Stimulated activated effector memory CD8-positive, alpha-beta T cell treated with anti-CD3 and anti-CD28 coated beads, Interleukin-12 subunit alpha, Interleukin-12 subunit beta, amount 100 ng/mL, for 72 hours (primary cell): ENCODE measurements at places on chromosomes 2 and 18.

DNA sequence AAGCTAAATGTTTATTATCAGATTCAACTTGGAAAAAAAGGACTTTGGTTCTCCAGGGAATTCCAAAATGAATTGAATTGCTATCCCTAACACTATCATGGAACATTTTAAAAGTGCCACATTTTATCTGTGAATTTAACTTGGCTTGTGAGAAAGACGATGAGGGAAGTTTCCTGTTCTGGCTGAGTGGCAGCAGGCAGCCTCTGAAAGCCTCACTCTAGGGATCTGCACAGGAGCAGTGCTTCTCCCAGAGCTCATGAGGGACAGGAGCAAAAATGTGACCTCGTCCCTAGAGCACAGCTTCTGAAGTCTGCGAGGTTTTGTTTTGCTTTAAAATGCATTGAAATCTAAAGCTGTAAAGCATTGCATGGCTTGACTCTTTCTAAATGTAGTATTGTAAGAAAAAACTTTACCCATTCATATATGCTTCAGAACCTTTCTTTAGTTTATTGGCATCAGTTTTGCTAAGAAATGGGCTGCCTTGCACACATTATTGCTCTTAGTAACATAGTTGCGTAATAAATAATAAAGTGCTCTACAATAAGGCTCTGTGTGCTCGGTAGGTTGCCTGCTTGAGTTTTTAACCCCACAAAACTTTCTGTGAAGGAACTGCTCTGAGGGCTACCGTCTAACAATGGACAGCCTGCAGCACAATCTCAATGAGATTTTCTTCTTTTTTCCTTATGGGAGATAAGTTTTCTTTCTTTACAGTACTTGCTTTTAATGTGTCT, 136.2 kb upstream of the CDCA7 start:
- no peak for DNase-seq

DNA sequence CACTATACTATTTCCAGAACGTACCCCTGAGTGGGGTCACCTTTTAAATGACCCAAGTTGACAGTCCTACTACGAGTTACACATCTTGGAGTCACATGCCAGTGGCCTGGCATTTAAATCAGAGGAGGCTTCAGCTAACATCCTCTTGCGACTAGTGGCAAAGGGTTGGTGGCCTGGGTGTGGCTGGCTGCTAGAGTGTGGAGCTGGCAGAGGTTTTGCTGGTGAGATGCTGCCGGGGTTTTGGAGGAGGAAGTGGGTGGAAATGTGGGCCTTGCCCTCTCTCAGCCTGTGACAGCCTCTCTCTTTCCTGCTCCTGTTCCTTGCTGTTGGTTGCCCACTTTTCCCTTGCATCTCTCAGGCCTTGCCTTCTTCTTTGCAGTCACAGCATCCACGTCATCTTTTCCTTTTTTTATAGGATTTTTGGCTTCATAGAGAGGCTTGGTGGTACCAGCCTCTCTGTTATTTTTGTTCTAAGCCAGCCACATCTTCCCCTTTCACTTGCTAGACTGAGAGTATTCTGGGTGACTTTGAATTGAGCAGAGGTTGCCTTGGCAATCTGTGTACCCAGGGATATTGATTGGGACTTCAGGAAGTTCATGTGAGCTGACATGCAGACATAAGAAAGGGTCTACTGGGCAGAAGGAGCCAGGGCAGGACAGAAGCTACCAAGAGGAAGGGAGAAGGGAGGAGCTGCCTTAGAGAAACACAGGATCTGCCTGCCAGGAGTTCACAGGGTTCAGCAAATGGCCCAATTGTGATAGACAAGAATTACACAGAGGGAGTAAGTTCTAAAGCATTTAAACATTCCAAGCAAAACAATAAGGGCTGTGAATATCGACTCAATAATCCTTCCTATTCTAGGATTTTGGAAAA, 55.4 kb downstream of the CDC42EP3 start:
- peak; percentile 72 for DNase-seq

GRCh38 chr18:12990641-12990966, 558 bp upstream of the CEP192 start:
- no peak for DNase-seq

DNA sequence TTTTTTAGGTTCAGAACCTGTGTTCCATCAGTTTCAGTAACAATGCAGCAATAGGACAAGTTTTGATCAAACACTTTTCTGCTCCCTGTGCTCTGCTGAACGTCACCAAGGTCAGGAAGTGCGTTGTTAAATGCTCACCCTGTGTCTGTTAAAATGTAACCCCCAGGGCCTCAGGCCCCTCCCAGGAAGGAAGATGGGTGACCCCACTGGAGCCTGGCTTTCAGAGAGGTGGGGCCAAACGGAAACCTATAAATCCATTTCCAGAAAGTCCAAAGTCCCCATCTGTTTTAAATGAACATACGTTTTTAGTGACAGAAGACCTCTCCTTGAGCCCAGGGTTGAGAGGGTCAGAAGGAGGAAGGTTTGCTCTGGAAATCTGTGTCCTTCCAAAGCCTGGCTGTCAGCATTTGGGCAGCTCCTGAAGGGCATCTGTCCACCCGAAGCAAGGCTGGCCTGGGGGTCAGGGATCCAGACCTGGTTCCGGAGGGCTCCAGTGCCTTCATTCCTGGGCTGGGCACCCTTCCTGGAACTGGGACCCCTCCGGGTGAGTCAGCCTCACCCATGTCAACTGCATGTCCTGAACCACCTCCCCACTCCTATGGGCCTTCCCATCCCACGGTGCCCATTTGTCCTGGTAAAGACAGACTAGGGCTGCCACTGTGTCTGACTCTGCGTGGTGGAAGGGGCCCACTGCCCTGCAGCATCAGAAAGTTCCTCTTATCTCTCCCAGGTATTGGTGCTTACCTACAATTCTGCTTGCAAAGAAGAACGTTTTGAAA, 117.4 kb upstream of the COPS8 start:
- DNase-seq, result no peak

DNA sequence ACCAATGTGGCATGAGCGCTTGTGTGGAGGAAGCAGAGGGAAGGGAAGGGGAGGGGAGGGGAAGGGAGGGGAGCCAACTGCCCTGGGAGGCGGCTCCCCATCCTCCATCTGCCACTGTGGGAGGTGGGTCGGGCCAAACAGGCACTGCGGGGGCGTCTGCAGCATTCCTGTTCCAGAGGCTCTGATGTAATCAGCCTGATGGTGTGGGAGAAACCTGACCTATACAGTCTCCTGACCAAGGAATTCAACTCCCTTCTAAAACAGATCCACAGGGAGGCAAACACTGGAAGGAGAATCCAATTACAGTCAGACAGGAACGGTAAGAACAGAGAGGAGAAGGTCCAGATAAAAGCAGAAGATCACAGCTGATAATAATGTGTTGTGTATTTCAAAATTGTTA, 88.8 kb downstream of the CD8B2 start:
- no peak for DNase-seq

GRCh38 chr2:16104949-16105668, 164.8 kb downstream of the MYCN start:
- DNase-seq, result no peak

DNA sequence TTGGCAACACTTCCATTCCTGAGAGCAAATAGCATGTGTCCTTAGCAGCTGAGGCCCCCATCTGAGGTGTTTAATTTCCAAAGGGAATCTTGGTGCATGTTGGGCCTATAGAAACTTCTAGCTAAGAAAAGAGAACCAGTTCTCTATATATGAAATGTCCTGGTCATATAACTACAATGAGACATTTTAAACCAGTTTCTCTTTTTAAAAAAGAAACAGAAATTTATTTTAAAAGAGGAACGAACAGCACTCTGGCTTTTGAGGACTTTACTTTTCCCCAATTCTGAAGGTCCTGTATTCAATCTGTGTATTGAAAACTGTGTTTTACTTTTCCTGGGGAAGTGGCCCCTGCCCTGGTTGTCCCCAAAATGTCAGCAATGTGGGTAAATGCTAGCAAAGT, 309.5 kb upstream of the STON1 start:
- no peak for DNase-seq

GRCh38 chr2:11097038-11097720, 58.1 kb upstream of the SLC66A3 start:
- no peak for DNase-seq

DNA sequence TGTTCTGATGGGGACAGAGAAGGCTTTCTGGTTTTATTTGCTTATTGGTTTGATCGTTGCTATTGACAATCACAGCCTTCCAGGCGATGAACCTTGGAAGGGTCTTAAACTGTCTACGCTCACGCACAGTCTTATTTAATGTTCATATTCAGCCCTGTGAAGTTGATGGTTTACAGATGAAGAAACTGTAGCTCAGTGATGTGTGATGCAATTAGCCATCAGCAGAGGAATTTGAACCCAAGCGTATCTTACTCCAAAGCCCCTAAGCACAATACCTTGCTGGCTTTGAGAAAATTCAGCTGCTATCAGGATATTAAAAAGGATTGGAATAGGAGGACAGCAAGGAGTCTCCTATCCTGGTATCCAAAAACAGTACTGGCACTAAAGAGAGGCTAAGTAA, 98.3 kb upstream of the STPG4 start:
- DNase-seq, result no peak

GRCh38 chr2:48319863-48320262, 210.1 kb upstream of the STON1 start:
- no peak for DNase-seq

DNA sequence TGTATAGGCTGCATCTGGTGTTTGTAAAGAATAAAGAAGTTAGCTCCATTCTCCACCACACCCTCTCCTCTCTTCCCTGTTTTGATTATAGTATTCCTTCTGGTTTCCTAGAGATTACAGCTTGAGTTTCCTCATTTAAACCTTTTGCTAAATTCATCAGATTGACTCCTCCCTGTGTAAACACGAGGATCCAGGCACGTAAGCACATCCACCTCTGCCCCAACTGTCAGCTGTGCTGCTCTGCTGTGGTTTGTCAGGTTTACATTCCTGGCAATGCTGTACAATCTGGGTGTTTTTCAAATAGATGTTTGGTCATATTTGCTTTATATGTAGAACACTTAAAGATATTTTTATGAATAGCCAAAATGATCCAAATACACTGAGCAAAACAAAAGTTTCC, 302.8 kb downstream of the PTGR3 start:
- no peak for DNase-seq

GRCh38 chr2:44118257-44118656, 50.4 kb upstream of the PPM1B start:
- DNase-seq, result no peak

DNA sequence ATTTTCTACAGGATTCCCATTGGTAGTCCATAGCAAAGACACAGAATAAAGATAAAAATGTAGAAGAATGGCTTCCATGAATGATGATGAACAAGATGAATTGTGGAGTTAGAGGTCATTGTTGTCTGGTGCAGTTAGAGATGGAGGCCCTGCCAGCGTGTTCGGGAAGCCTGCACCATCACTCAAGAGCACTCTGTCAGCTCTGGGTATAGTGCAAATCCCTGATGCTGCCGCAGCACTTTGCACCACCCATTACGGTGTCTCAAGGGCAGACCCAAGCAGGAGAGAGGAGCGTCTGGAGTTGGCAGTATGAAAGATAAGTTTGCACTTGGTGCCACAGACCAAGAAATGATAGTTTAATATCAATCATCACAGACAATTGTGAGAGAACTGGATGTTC, 181.6 kb upstream of the CHST9 start:
- DNase-seq, result no peak

DNA sequence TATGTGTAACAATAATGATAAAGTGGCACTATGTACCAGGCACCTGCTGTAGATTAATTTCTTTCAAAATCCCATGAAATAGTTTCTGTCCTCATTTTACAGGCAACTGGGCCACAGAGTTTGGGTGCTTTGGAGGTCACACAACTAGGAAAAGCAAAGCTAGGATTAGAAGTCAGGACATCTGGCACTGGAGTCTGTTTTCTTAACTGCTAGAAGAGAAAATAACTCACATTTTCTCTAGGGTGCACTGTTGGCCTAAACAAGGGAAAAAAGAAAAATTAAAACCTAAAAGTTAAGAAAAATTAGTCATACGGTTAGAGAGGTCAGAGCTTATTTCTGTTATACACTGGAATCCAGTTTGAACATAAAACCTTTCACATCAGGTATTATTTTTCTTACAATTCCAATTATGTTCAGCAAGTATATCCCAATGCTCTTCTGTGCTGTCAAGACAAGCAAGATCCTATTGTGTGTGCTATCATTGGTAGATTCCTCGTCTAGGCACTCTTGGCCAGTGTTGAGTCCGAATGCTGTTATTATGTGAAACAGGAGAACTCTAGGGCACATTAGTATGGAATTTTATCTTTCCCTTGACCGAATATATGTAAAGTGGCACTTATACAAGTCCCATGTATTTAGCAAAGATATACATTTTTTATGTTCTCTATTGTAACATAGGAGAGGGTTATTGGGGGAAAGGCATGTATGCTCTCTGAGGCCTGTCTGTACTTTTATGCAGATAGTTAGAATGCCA, 1.5 kb upstream of the OSGEPL1 start:
- DNase-seq, result no peak

GRCh38 chr2:136985044-136985443, 219.7 kb downstream of the THSD7B start:
- DNase-seq, result no peak

DNA sequence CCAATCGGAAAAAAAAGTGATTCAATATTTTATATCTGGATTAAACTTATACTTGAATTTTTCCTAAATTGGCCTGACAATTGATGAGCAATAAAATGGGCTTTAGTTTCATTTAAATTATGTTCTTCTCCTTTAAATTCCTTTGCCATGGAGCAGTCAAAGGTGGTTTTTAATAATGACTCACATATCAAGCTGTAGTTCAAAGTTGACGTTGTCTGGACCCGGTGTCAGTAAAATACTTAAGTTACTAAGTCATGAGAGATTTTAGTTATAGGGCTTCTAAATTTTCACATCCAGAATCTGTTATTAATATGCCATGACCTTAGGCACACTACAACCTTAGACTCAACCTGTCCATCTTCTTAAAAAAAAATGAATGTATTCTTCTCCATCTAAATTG, 62.5 kb downstream of the CDH2 start:
- DNase-seq, result no peak

DNA sequence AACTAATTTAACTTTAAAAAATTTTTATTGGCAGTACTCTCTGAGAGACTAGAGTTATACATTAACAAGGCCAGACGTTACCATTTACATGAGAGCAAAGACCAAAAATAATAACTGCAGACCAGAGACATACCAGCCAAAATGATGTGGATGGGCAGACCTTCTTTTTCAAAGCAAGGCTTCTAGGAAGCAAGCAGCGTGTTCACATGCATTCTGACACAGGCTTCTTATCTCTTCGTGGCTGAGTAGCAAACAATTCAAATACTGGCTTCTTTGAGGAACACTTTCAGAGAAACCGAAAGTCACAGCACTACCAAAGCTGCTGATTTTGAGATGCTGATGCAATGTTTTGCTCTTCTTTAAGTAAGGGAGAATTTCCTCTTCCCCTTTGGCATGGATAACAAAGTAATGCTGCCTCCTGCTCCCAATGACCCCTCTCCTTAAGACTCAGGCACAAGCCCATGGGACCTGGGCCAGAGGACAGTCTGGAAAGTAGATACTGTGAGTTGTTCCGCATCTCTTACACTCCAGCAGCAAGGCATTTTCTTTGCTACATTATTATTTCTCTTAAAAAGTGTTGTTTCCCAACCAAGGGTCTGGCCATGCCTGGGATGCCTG, 181.9 kb downstream of the MREG start:
- no peak for DNase-seq

DNA sequence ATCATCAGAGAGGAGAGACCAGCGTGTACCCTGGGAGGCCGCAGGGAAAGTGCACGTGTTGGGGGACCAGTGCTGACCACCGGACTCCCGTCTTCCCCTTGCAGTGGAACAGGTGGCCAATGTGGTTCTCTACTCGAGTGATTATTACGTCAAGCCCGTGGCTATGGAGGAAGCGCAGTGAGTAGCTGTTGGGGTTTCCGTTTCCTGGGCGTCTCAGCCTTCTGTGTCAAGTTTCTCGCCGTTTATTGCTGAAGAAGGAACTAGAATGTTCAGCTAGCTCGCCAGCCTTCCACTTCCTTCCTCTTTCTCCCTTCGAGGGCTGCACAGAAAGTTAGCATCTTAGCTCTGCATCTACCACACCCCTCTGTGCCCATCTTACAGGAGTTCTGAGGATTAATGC, 22.8 kb upstream of the DGKD start:
- DNase-seq, result peak; percentile 38
